Stimulated activated CD4-positive, alpha-beta T cell treated with anti-CD3 and anti-CD28 coated beads, Interleukin-15, amount 100 ng/mL, for 24 hours (primary cell): ENCODE measurements at places on chromosomes 5 and 9.

DNA sequence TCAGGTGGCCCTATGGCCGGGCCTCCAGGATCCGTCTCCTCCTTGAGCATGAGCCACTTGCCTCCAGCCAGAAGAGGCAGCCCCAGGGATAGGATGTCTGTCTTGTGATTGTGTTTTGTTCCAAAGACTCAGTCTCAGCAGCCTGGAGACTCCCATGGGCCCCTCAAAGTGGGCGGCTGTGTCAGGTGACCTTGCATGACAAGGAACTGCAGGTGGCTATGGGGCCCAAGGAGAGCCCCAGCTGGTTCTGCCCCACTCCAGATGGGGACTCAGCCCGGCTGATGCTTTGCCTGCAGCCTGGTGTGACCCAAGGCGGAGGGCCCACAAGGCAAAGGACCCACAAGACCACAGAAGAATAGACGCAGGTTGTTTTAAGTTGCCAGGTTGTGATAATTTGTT is 284.3 kb upstream of the IRX4 start:
- DNase-seq: no peak

DNA sequence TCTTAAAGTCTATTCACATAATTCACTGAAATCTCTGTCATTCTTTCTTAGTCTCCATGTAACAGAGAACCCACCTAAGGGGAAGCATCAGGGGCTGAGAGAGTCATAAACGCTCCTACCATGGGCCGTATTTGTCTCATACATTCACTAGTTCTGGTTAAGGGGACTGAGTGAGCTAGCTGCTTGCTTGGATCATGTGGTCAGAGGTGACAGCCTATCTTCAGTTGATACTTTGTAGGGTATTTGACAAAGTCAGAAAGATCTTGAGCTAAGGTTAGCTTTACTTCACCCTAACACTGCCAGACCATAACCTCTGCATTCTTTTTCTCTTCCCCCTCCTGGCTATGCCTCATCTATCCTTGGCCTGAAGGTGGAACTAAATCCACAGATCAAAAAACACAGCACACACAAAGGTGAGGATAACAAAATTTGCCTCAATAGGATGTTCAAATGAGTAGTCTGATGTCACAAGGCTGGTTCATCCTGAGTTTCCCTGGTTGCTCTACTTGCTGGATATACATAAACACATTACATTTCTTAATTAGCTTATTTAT is 66.5 kb downstream of the MARCHF3 start:
- no peak for DNase-seq

- DNase-seq: no peak
These were observed 55.8 kb upstream of the PTCH1 start for GRCh38 chr9:95572381-95573151.

DNA sequence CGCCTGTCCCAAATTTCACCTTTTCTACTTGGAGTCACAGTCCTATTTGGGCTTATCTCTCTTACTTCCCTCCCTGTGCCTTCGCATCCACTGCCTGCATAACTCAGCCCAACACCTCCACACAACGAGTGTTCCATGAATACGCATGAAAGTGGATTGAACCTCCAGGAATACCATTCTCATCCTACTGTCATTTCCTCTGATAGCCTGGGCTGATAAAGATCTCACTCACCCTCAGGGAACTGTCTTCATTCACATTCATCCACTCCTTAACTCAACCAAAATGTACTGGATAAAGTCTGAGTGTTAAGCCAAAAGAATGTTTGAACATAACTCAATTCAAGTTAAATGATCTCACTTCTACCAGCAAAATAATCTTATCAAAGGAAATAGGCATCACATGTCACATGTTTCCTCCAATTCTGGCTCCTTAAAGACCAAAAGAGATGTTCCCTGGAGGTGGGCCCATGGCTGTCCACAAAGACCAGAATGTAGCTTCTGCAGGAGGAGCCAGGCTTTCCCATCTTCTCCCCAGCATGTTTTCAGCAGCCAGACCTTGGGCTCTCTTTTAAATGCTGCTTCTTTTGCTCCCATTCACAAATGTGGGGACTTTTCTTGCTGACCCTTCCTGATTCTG is 28.4 kb upstream of the TRIO start:
- no peak for DNase-seq

DNA sequence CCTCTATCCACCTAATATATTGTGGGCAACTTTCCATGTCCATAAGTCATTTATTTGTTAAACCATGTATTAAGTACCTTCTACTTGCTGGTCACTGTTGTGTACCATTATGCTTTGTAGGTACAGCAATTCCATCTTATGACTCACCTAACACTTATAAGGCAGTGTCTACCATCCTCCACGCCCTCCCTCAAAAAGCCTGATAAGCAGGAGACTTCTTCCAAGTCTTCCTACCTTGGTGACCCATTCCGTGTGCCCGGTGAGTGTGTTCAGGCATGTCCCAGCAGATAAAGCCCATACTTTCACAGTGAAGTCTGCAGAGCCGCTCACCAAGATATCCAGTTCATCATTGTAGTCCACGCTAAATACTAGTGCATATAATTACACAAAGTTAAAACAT is 17.4 kb downstream of the FBXW2 start:
- DNase-seq: no peak

- no peak for DNase-seq
These were observed 123.9 kb downstream of the FBXL17 start for GRCh38 chr5:108257996-108258395.

- DNase-seq: no peak
These were observed 465.4 kb downstream of the RASEF start for GRCh38 chr9:82597241-82598203.

DNA sequence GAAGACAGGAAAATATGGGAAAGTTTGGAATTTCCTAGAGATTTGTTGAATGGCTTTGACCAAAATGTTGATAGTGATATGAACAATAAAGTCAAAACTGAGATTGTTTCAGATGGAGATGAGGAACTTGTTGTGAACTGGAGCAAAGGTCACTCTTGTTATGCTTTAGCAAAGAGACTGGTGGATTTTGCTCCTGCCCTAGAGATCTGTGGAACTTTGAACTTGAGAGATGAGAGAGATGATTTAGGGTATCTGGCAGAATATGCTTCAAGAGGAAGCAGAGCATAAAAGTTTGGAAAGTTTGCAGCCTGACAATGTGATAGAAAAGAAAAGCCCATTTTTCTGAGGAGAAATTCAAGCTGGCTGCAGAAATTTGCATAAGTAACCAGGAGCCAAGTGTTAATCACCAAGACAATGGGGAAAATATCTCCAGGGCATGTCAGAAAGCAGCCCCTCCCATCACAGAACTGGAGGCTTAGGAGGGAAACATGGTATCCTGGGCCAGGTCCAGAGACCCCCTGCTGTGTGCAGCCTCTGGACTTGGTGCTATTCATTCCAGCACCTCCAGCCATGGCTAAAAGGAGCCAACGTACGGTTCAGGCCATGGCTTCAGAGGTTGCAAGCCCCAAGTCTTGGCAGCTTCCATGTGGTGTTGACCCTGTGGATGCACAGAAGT is 114.3 kb upstream of the STARD4 start:
- no peak for DNase-seq

GRCh38 chr9:98778711-98779530 is 17.4 kb downstream of the ANKS6 start:
- no peak for DNase-seq

DNA sequence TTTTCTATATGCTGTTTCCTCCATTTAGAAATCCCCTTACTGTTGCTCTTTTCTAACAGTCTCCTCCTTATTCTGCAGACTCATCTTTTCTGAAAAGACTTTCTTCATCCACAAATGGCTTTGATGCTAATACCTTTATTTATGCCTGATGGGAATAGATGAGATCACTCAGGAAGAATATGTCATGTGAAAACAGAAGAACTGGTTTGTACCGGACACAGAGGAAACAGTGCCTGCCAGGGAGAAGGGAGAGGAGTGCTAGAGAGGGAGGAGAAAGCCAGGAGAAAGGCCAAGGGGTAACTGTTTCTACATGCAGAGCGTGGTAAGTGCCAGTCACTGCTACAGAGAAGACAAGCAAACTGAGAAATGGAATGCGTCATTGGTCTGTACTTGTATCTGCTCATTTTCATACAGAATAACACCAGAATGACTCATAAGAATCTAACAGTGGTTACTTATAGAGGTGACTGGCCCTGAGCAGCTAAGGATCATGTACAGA is 45.9 kb upstream of the PJA2 start:
- peak; percentile 13 for DNase-seq

- DNase-seq: no peak
These were observed 50.3 kb downstream of the GNAQ start for GRCh38 chr9:77981332-77981731.

DNA sequence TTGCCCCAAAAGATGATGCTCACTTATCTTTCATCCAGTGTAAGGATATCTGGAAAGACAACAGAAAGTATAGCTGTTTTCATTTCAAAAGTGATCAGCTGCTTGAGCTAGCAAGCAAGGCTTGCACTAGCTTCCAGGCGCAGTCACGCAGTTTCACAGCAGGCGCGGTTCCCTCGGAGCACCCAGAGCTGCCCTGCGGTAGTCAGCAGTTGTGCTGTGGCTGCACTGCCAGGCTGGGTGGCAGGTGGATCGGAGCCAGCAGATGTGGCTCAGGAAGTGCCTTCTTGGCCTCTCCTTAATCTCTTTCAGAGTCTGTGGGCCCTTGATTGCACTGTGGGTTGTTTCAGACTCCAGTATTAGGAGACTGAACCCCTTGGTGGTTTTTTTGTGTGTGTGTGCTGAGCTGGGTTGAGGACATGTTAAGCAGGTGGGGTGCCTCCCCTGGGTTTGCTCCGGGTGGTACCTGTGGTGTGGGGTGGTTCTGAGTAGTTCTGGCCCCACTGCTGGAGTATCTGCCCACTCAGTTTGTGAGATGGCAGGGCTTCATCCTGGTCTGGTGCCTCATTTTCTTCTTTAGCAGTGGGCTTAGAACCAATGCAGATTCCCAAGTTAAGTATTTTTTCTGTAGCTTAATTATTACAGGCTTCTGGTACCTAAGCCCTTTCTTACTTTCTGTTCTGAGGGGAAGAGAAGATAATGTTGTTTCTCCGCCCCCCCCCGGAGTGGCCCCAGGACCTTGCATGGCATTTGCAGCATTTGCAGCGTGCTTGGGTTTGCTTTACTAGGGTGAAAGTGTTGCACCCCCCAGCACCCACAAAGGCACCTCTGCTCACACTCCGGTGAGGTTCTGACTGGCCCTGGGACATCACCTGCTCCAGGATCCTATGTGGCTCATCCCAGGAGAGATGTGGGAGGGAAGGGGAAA is 16.4 kb downstream of the TENT4A start:
- DNase-seq: peak; percentile 52

DNA sequence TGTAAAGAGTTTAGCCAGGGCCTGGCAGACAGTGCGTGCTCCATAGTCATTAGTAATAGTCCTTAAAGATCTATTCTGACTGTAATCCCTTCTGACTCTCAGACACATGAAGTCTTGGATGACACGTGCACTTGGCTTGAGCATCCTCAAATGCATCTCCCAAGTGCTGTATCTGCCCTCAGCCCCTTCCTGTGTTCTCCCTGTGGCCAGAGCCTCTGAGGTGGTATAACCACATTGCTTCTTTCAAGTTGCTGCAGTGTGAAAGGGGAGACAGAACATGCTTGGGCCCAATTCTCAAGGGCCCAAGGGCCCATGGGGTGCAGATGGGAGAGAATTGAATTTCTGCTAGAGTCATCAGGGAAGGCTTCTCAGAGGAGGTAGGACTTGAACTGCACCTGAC is 30.1 kb upstream of the HAND1 start:
- DNase-seq: no peak

GRCh38 chr5:154287136-154287535 is 96.6 kb downstream of the GALNT10 start:
- DNase-seq: no peak

DNA sequence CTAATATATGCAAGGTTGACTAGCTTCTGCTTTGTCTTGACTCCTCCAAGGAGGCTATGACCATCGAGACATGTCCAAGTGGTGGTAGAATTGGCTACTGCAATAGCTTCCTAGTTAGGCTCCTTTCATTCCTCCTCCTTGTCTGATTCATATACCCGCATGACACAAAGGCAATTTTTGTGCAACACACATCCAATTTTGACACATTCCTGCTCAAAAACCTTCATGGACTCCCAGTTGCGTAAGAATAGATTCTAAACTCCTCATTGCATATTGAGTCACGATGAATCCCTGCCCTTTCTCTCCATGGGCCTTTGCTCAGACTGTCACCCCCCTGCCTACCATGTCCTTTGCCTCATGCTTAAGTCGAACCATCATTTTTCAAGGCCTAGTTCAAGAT is 344.5 kb downstream of the ACTL7B start:
- DNase-seq: no peak

DNA sequence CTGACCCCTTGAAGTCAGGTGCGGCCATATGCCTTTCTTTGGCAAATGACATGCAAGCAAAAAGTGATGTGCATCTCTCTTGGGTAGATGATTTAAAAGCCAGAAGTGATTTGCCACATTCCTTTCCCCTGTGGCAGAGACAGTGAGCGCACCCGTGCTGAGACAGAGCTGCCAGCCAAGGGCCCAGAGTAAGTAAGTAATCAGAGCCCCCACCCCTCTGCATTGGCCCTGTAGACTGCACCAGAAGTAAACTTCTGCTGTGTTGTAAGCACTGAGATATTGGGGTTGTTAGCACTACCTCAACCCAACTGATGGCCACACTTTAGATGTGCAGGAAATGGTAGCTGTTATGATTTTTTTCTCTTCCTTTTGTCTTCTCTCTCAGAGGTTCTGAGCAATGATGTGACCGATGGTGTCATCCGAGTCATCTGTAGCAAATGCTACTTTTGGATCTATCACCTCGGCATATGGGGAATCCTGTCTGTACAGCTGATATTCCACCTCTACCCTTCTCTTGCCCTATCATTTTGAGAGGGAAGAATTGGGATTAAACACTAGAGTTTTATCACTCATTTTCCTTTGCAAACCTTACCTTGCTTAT is 58.0 kb downstream of the DOCK2 start:
- DNase-seq: no peak

DNA sequence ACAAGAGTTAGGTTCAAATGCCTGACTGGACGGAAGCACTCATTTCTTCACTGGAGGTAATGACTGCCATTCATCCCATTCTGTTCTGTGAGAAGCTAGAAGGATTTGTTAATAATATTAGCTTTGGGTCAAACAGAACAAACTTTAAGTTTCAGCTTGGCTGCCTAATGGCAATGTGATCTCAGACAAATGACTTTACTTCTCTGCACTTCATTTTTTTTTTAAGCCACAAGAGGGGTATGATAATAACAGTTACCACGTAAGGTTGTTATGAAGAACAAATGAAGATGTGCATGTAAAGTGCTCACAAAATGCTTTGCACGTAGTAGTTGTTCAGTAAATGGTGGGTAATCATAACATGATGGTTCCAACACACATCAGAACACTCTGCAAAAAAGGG is 199.4 kb downstream of the PAPPA start:
- no peak for DNase-seq

DNA sequence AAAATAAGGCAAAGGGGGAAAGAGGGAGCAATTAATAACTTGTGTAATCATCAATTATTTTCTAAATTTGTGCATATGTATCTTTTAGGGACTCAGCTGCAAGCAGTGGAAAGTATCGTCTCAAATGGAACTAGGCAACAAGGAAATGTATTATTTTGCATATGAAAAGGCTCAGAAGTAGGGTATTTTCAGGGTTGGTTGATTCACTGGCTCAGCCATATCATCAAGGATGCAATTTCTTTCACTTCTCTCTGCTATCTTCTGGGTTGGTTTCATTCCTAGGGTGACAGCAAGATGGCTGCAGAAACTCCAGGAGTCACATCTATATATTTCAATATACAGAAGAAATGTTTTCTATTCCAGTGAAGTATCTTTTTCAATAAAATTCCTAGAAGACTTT is 509.8 kb downstream of the DMAC1 start:
- no peak for DNase-seq

GRCh38 chr9:16133556-16134227 is 580.8 kb downstream of the CCDC171 start:
- DNase-seq: peak; percentile 28
